Colonic mucosa (tissue), 4 donors: ENCODE measurements at places on chromosomes 6 and 20. TPM values are rescaled to one million over a fixed set of nuclear protein-coding genes. Genes with fewer than 3 reads are reported as not detected.

DNA sequence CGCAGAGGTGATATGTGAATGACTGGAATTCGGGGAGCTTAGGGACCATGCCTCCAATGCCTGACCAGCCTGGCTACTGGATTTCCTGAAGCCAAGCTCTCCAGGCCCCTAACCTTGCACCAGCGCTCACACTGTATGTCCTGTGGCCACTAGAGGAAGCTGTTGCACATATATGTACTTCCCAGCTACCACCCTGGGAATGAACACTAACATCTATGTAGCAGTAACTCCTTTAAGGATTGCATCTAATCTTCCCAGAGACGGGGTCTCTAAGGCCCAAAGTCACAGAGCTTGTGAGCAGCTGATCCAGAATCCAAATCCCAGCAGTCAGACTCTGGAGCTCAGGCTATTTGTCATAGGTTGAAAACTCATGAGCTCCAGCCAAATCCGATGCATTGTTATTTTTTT lies 20.4 kb upstream of the BPIFB1 start:
- no peak for DNase-seq

The SPDEF gene
- 71.0 TPM for total RNA-seq

- no peak for DNase-seq
These were observed 7.8 kb upstream of the DUSP22 start for GRCh38 chr6:284486-284885.

The ADA gene
- total RNA-seq, result 2.4 TPM

The SLC16A10 gene
- 6.0 TPM for total RNA-seq

The SLC22A16 gene
- not detected for total RNA-seq

The RIPOR2 gene
- total RNA-seq, result 2.0 TPM

The PRL gene
- total RNA-seq, result not detected
